ENCODE measurements at places on chromosomes 3 and 15. TPM values are rescaled to one million over a fixed set of nuclear protein-coding genes. Genes with fewer than 3 reads are reported as not detected.
A peak's percentile ranks its signal among the peaks of the same experiment; 100 is the strongest.

- H3K4me3 ChIP-seq: no peak overlapping the region
- no peaks in the 10 kb centered on the region for H3K27me3 ChIP-seq
- no peak overlapping the region for H3K27ac ChIP-seq
- no peaks in the 10 kb centered on the region for H3K36me3 ChIP-seq
- no peak for DNase-seq
- no peaks in the 10 kb centered on the region for H3K4me1 ChIP-seq
These were observed 372.0 kb upstream of the ATP10A start for GRCh38 chr15:26234976-26235767.

DNA sequence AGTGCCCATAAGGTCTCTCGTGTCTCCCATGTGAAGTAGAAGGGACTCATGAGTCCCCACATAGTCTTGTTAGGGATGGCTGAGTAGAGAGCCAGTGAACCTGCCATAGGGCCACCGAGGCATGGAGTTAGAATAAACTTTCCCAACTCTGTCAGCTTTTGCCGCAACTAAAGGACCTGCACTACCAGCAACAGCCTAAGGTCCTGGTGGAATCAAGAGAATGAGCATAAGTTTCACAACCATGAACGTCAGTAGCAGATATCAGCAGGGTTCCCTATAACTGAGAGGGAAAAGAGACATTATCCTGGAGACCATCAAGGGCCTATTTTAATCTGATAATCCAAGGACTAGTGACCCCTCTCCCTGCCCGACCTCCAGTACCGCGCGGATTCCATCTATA lies 60.3 kb upstream of the FNDC3B start:
- H3K4me3 ChIP-seq: no peak overlapping the region
- no peaks in the 10 kb centered on the region for H3K27me3 ChIP-seq
- DNase-seq: no peak
- no peaks in the 10 kb centered on the region for H3K36me3 ChIP-seq

- no peak for DNase-seq
- no peak overlapping the region for H3K4me3 ChIP-seq
- H3K27me3 ChIP-seq: no peaks in the 10 kb centered on the region
- no peaks in the 10 kb centered on the region for H3K4me1 ChIP-seq
These were observed 392.8 kb upstream of the WNT5A start for GRCh38 chr3:55879901-55880331.

The IFT80 gene
- 24.3 TPM for total RNA-seq

DNA sequence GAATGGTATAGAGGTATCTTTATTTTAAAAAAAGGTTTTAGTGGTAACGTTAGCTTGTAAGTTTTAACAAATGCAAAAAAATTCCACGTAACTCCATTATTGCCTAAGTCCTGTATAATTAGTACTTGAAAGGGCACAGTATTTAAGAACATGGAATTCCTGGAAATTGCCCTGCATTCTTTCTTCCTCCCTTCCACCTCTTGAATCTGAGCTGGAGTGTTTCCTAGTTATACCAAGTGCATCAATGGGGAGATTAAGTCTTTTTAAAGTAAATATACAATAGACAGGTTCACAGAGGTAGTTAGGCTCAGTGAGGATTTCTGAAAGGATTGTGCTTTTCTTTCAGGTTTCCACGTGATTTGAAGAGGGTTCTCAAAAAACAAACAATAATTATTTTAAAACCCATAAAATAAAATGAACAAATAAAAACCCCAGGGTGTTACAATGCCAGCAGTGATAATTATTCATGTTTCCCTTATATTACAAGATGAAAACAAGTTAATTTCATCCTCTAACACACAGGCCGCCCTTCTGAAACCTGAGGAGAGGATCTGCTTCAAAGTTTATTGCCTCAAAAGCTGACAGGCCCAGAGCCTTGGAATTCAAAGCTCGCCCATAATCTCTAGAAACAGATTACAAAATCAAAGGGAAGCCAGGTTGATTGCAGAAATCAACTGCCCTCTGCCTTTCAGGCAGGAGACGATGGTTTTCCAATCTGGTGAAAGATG lies 128.8 kb upstream of the LMOD3 start:
- no peak overlapping the region for H3K4me3 ChIP-seq
- DNase-seq: no peak
- H3K4me1 ChIP-seq: no peaks in the 10 kb centered on the region
- H3K36me3 ChIP-seq: no peaks in the 10 kb centered on the region
- H3K27ac ChIP-seq: no peak overlapping the region

The CYP19A1 gene
- total RNA-seq: 0.23 TPM

The GABPB1 gene
- total RNA-seq: 15.8 TPM

The GRAMD1C gene
- total RNA-seq: 0.43 TPM

The PCLAF gene
- 2.3 TPM for total RNA-seq

GRCh38 chr15:70096215-70097062 lies 1.3 kb downstream of the TLE3 start:
- no peaks in the 10 kb centered on the region for H3K27me3 ChIP-seq
- H3K36me3 ChIP-seq: peaks cover 9% of the 10 kb centered on the region
- H3K4me3 ChIP-seq: peak overlapping the region; percentile 83

DNA sequence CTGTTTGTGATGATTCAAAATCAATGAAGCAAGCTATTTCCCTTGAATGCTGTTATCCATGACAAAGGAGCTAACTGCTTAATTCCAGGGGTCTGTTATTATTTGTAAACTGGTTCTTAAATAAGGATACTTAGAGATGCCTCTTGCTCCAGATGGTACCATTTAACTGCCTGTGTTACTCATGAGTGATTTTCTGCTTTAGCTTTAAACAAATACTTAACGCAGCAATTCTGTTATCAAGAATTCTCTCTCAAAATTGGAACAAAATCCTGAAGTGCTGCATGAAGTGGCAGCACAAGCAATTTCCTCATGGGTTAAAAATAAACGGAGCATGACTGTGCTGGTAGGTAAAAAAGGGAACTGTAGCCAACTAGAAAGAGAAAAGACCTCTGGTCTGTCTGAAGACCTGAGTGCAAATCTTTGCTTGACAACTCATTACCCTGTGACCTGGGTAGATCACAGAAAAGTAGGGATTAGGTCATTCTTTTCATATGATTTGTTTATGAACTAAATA lies 62.5 kb upstream of the GBE1 start:
- H3K27me3 ChIP-seq: no peaks in the 10 kb centered on the region
- no peak overlapping the region for H3K27ac ChIP-seq
- no peak for DNase-seq
- H3K36me3 ChIP-seq: no peaks in the 10 kb centered on the region

The ZBTB20 gene
- 43.1 TPM for total RNA-seq

DNA sequence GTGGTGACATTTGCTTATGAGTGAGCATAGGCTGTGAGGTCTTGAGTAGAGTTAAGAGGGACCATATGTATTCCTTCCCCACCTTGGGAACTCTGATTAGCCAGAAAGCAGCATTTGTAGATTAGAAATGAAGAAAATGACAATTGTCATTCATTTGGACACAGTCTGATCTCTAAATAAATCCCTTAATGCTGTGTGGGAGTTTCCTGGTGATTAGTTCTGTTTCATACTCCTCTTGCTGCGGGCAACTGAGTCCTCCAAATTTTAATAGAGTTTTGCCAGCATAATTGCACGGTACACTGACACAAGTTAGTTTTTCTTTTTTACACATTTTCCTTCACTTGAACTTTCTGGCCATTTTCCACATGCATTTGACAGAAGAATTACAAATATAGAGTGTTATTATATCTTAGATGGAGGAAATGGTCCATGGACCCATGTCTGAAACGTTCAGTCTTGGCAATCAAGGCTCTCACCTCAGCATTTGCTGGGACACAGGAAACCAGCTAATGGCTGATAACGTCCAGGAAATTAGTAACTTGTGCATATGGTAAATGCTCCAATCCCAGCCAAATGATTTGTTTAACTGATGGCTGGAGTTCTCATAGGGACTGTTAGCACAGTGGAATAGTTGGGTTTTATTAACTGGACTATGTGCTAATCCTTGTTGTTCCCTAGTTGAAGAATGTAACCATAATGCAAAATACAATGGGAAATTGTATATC lies 321.2 kb downstream of the RBMS3 start:
- no peak overlapping the region for H3K27ac ChIP-seq
- no peak for DNase-seq
- no peaks in the 10 kb centered on the region for H3K4me1 ChIP-seq
- H3K27me3 ChIP-seq: no peaks in the 10 kb centered on the region

GRCh38 chr3:47366833-47367232 lies 14.0 kb upstream of the PTPN23 start:
- DNase-seq: no peak
- H3K27me3 ChIP-seq: no peaks in the 10 kb centered on the region
- H3K27ac ChIP-seq: no peak overlapping the region

GRCh38 chr3:123025642-123026521 lies 1.7 kb downstream of the SEMA5B start:
- H3K36me3 ChIP-seq: no peaks in the 10 kb centered on the region
- H3K27me3 ChIP-seq: peaks cover 8% of the 10 kb centered on the region
- H3K4me1 ChIP-seq: peaks cover 3% of the 10 kb centered on the region
- DNase-seq: no peak
- no peak overlapping the region for H3K4me3 ChIP-seq

DNA sequence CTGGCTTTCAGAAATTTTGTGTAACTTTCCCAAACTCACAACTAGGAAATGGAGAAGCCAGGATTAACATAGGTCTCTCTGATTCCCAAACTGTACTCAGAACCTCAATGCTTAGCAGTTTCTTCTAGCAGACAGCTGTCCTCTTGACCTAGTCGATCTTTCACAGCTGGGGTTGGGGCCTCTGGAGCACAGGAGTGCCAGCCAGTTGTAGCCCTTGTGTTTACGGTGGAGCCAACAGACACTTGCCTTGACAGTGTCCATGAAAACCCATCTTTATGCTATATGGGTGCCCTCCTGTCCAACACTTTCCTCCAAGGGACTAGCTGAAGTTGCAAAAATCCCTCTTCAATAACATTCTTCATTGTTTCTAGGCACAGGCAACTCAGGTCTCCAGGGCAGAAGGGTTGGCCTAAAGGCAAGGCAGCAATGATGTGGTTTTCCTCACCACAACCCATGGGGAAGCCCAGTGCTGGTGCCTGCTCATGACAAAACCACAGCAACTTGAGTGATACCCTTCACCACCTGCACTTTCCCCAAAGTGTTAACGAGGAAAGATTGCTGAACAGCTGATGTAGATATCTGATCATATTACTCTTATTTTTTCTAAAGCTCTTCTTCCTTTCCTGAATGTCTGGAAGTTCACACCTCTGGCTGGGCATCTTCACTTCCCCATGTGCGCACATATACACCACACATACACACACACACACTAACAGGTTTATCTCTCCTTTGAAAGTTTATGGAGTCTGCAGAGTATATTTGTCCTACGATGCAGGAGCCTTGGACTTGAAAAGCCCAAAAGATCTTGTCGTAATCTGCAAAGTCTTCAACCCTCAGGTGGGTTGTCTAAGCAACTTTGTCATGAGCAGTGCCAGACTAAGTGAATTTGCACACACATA lies 11.0 kb upstream of the KNG1 start:
- no peak for DNase-seq
- no peak overlapping the region for H3K27ac ChIP-seq

GRCh38 chr3:150450916-150451315 lies 42.8 kb downstream of the TSC22D2 start:
- H3K27ac ChIP-seq: no peak overlapping the region
- no peaks in the 10 kb centered on the region for H3K4me1 ChIP-seq
- no peaks in the 10 kb centered on the region for H3K36me3 ChIP-seq
- no peak overlapping the region for H3K4me3 ChIP-seq
- H3K27me3 ChIP-seq: no peaks in the 10 kb centered on the region

- no peak for DNase-seq
- H3K27me3 ChIP-seq: no peaks in the 10 kb centered on the region
These were observed 336.5 kb upstream of the TGFBR2 start for GRCh38 chr3:30269751-30270445.

DNA sequence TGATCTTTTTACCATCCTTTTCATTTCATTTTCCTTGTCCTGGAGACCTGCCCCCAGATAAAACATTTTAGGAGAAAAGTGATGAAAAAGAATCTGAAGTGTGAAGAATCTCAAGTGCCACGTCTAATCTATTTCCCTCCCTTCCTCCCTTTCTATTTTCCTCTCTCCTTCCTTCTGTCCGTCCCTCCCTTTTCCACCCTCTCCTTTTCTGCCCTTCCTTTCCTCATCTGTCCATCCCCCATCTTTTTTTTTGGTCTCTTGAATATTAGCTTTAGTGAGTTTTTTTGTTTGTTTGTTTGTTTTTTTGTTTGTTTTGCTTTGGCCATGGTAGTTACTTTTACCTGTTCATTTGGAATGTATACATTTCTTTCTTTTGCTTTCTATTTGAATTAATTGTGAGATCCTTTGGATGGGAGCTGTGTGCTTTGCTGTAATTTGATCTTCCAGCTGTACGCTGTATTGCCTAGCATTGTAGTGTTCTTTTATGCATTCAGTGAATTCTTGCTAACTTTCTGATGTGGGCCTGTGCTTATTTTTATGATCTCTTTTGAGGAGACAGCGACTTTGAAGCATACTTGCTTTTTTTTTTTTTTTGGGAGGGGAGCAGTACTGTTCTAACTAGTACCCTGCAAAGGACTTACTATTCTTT lies 19.2 kb downstream of the CDIN1 start:
- H3K4me3 ChIP-seq: no peak overlapping the region
- H3K4me1 ChIP-seq: no peaks in the 10 kb centered on the region
- H3K27ac ChIP-seq: no peak overlapping the region

DNA sequence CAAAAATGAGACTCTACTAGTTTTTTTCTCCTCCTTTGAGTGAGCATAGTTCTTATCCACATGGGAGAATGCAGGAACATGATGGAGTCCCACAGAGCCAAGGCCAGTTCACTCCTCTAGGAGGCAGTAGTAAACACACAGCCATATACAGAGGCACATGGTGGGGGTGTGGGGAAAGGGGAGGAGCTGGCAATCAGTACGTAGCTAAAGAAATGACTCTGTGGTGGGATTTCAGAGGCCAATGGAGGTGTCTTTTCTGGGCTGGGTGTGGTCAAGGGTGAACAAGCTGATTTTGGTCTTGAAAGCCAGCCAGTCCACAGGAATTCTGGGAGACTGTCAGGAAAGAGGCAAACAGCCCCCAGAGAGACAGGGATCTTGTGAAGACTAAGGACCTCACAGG lies 6.6 kb upstream of the RAB11A start:
- H3K27me3 ChIP-seq: no peaks in the 10 kb centered on the region
- peaks cover 3% of the 10 kb centered on the region for H3K4me1 ChIP-seq
- no peak overlapping the region for H3K4me3 ChIP-seq
- no peaks in the 10 kb centered on the region for H3K36me3 ChIP-seq
- DNase-seq: peak; percentile 45
- no peak overlapping the region for H3K27ac ChIP-seq

The CALML4 gene
- 2.4 TPM for total RNA-seq

- no peaks in the 10 kb centered on the region for H3K27me3 ChIP-seq
- no peak overlapping the region for H3K4me3 ChIP-seq
- no peak for DNase-seq
- no peaks in the 10 kb centered on the region for H3K4me1 ChIP-seq
- H3K27ac ChIP-seq: no peak overlapping the region
These were observed 11.1 kb upstream of the CHRNB4 start for GRCh38 chr15:78651930-78652615.

DNA sequence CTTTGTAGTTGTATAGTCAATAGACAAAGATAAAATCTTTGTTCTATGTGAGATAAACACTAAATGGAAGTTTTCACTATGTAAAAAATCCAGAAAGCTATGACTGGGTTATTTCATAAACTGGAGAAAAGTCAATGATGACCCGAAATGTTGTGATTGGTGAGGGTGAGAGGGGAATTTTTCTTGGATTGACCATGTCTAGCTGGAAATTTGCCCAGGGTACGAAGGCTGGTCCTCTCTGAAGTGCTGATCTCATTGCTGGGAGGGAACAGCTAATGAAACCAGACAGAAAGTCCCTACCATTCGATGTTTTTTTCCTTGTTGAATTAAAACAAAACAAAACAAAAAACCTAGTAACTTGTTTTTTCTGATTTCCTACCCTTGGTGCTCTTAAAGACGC lies 14.3 kb downstream of the TPRG1 start:
- no peak overlapping the region for H3K27ac ChIP-seq
- no peak overlapping the region for H3K4me3 ChIP-seq
- H3K36me3 ChIP-seq: no peaks in the 10 kb centered on the region

GRCh38 chr15:75745305-75745704 lies 32.7 kb upstream of the CSPG4 start:
- H3K4me1 ChIP-seq: peaks cover 17% of the 10 kb centered on the region
- no peaks in the 10 kb centered on the region for H3K27me3 ChIP-seq

All from T-cell (primary cell).